Right ventricle myocardium inferior (tissue), 1 donor: ENCODE measurements at places on chromosomes 2 and 18.
A peak's percentile ranks its signal among the peaks of the same experiment; 100 is the strongest.

DNA sequence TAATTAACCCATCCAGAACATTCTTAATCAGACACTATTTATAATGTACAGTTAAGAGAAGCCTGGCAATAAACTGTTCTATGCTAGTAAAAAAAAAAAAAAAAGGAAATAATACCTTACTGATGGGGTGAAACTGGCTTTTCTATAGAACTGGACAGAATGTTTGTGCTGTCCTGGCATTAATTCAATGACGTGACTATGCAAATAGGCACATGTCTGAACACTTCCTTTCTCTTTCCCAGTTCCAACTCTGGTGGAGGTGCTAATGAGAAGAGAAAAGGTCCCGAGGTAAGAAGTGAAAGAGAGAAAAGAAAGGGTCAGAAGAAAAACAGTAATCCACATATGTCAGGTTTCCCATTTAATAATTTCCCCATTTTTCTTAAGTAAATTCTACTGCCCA lies 508.4 kb downstream of the ZEB2 start:
- DNase-seq: no peak

- DNase-seq: no peak
These were observed 38.1 kb upstream of the SLC3A1 start for GRCh38 chr2:44237221-44237620.

DNA sequence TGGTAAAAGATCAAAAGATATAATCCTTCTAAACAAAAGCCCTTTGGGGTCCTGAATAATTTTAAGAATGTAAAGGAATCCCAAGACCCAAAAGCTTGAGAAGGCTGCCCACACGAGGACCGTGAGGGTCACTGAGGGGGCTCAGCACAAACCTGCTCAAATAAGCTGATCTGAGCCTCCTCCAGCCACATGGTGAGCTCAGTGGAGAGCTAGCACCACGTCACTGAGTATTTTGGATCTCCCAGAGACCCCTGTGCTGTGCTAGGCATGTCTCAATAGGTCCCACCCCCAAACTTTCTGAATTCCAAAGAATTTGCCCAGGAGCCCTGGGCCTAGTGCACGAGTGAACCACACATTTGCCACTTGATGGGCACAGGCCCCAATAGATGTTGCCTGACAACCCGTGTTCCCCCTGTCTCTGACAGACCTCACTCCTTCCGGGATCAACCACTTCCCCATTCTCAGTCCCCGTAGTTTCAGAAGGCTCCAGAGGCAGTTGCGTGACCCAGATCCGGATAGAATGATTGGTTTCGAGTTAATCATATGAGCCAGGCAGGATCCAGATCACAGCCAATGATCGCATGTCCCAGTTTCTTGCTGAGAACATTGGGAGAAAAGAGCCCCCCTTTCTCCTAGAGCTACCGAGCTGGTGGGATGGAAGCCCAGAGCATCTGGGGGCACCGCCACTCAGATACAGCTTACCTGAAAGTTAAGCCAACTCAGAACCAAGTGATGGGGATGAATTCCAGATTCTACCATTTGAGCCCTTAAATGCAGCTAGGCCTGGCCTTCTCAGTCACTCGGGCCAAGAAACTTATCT lies 203.8 kb downstream of the TNS1 start:
- no peak for DNase-seq

- DNase-seq: no peak
These were observed 42.6 kb upstream of the RNF152 start for GRCh38 chr18:61935362-61935761.

DNA sequence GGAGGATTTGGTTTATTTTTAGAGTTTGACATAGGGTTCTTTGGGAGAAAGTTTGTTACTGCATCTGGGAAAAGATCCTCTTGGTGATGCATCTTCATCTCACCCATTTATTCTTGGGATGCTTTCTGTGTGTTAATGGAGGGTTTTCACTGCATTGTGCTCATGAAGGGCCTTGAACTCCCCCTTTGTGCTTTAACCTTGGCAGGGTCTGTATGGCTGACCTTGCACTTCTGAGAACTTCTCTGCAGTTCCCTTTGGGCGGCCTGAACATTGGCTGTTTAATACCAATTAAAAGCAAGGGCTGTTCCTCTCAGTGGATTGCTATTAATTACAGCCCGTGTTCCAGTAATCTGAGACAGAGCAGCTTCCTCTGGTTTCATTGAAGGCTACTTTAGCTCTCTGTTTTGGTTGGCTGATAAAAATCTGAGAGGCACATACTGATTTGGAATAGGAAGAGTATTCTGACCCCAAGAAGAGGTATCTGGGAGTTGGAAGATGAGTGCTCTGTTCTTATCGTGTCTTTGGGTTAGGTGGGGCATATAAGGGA lies 37.5 kb downstream of the FMNL2 start:
- DNase-seq: no peak

GRCh38 chr2:28427741-28428415 lies 35.2 kb downstream of the FOSL2 start:
- DNase-seq: no peak

DNA sequence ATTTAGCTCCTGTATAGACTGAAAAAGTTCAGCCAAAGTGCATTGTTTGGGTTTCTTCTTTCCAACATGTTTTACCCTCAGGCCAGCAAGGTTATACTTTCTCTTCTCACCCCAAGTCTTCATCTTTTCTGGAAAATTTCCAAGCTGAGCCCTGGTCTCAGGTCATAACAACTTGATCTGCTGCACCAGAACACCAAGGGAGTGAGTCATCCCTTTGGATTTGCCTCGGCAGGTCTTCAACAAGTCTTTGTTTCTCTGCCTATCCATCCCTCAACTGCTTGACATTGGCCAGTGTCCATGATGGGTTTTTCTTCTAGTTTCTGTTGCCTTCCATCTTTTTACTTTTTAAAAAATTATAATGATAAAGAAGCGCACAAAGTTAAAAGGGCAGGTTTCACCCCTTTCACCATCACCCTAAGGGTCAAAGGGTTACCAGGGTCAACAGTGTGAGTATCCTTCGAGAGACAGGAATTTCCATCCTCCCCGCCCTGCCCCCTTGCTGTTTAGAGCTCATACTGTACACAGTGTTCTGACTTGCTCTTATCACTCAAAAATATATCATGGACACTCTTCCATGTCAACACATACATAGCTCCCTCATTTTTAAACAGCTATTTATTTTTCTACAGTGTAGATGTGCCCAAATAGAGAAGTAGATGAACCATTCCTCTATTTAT lies 5.7 kb upstream of the SPATS2L start:
- no peak for DNase-seq

GRCh38 chr2:107728586-107728985 lies 98.1 kb upstream of the RGPD4 start:
- DNase-seq: no peak

- DNase-seq: no peak
These were observed 239.5 kb downstream of the WDR7 start for GRCh38 chr18:56890632-56891031.

DNA sequence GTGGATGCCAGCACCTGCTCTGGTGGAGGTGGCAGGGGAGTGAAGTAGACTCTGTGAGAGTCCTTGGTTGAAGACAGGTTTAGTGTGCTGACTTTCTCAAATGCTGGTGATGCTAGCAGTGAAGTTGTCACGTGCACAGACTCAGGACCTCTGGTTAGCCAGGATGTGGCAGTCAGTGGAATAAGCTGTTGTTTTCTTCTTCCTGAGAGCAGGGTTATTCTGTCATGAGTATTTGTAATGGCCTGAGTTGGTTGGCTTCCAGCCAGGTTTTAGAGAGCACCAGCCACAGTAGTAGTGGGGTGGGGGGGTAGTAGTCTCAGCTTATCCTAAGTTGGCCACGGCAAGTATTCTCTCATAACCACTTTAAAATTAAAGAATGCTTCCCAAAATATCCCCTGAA lies 238.5 kb upstream of the FBXO11 start:
- DNase-seq: no peak

DNA sequence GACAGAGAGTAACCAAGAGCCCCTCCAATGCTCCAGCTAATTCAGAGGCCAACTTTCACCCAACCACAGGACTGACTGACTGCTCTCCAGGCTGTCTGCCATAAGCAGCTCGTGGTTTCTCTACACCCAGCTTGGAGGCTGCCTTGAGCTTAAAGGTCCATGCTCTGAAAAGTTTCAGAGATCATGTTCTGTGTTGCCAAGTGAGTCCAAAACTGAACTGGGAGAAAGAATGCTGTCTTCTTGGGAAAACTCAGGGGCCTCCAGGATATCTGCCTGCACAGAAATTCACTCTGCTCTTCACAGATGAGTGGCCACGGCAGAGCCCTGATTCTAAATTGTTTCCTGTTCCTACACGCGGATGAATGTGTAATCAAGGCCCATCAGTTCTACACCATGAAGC lies 51.1 kb downstream of the LPIN2 start:
- no peak for DNase-seq

DNA sequence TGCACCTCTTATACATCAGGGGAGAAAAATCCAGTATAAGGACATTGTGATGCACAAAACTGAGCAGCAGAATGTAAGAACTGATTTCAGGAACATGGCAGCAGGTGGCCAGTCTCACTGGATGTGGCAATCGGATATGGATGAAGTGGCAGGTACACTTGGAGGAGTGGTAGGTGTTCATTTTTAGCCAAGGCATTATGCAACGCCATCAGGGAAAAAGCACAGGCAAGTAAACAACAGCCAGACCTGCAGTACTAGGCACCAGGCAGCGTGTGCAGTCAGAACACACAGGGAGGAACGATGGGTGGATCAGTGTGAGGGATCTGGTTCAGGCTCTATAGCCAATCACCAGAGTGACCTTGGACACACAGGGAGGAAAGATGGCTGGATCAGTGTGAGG lies 77.4 kb upstream of the GCFC2 start:
- DNase-seq: no peak

DNA sequence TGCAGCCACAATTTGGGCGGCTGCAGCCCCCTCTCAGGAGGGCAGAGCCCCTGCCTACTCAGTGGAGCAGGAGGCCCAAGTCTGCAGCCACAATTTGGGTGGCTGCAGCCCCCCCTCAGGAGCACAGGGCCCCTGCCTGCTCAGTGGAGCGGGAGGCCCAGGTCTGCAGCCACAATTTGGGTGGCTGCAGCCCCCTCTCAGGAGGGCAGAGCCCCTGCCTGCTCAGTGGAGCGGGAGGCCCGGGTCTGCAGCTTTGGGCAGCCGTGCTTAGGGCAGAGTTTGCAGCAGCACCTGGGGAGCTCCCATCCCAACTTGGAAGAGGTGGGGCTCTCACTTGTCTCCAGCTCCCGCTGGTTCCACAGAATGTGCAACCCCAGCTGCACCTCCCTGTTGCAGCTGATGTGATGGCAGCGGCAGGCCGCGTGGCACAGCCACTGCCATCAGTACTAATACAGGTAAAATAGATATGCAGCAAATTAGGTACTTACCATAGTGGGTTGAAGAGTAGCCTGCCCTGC lies 99.4 kb downstream of the TWIST2 start:
- DNase-seq: peak; percentile 37

GRCh38 chr2:56167616-56168562 lies 15.9 kb upstream of the CCDC85A start:
- no peak for DNase-seq

DNA sequence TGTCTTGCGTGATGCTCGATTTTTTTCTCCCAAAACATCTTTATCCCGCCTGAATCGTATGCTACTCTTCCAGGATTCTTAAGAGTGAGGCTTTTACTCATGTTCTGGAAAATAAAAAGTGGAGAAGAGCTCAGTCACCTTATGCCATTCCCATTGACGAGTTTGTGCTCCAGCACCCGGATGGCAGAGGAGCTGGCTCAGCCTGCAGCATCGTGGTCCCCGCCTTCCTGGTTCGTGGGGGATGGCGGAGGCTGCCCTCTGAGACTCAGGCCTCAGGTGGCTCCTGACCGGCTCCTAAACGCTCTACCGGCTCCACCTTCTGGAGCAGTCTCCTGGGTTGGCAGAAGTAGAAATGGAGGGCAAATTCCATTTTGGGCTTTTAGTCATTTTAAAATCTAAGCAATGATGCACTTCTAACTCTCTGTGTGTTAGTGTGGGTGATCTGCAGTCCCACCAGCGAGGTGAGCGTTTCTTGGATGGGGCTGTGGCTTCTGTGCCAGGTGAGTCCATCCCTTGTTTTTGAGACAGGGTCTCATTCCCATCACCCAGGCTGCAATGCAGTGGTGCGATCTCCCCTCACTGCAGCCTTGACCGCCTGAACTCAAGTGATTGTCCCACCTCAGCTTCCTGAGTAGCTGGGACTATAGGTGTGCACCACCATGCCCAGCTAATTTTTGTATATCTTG lies 27.8 kb downstream of the RTP5 start:
- DNase-seq: no peak

GRCh38 chr2:237512774-237513466 lies 25.9 kb downstream of the MLPH start:
- DNase-seq: peak; percentile 91

GRCh38 chr18:55186588-55186987 lies 227.3 kb upstream of the CCDC68 start:
- DNase-seq: no peak

DNA sequence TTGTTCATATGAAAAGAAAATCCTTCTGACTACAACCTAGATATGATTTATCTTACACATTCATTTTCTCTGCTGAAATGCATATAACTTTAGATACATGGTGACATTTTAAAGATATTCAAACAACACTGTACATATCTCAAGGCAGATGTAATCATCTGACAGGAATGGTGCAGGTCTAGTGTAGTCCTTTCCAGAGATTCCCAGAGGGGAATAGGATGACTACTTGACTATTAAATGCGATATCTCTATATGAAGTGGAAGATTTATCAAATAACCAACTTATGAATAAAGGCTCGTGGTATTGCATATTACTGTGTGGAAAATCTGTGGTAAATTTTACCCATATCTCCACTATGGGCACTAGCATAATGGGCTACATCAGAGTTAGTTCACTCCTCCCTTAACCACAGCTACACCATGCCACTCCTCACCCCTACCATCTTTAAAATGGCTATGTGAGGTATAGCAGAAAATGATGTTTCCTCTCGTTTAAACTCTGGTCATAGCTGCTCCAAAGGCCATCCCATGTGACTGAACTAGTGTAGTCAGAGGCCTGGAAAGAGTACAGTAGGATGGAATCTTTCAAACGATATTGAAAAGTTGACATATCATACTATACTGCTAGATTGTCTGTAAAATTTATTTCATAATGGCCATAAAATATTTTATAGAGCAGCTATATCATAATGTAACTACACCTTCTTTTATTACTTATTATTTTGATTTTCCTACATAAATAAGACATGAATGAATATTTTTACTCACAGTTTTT lies 9.1 kb upstream of the ITPRID2 start:
- no peak for DNase-seq

- no peak for DNase-seq
These were observed 2.9 kb downstream of the ANKRD12 start for GRCh38 chr18:9139400-9140039.

DNA sequence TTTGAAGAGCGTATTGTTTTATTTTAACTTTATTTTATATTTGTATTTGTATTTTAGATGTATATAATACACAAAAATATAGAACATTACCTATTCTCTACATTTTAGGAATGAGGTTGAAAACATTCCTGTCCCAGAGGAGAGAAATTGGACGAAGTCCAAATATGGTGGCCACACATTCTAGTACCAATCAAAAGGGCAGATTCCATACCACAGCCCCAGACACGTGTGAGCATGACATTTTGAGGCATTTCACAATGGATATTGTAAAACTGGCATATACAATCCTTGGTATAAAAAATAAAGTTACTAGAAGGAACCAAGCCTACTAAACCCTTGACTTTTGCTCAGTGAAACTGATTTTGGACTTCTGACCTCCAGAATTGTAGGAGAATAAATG lies 50.6 kb downstream of the C2orf76 start:
- DNase-seq: no peak

GRCh38 chr2:190664240-190664639 lies 15.4 kb downstream of the NAB1 start:
- DNase-seq: no peak

GRCh38 chr18:40852406-40852805 lies 1102.6 kb upstream of the PIK3C3 start:
- no peak for DNase-seq

GRCh38 chr2:119766944-119767343 lies 7.2 kb downstream of the PTPN4 start:
- no peak for DNase-seq
